ENCODE measurements at places on chromosomes 16 and 17. TPM values are rescaled to one million over a fixed set of nuclear protein-coding genes. Genes with fewer than 3 reads are reported as not detected.

GRCh38 chr17:66675273-66675990 is 159.5 kb upstream of the CACNG5 start:
- no peak for DNase-seq

Gene WNK4
- 0.16 TPM for total RNA-seq

Gene SULT1A4
- total RNA-seq = 1.4 TPM

Gene TPSB2
- total RNA-seq = not detected

Gene KRT33B
- total RNA-seq = not detected

GRCh38 chr17:3020381-3020780 is 43.0 kb downstream of the OR1D5 start:
- no peak for DNase-seq

- no peak for DNase-seq
Observed at GRCh38 chr17:60526726-60527125, 684 bp upstream of the APPBP2 start.

Data from CD8-positive, alpha-beta T cell (primary cell).